ENCODE measurements at places on chromosomes 1 and 21. TPM values are rescaled to one million over a fixed set of nuclear protein-coding genes. Genes with fewer than 3 reads are reported as not detected.

KLHDC9 gene
- total RNA-seq: 2.9 TPM

LCE1E gene
- total RNA-seq: not detected

SPRTN gene
- total RNA-seq: 4.4 TPM

SLAMF9 gene
- not detected for total RNA-seq

BGLAP gene
- total RNA-seq: 1.3 TPM

GBP3 gene
- total RNA-seq: 7.6 TPM

ELAPOR1 gene
- total RNA-seq: 0.17 TPM

RIPPLY3 gene
- 0.12 TPM for total RNA-seq

C8B gene
- 422 TPM for total RNA-seq

FAM3B gene
- not detected for total RNA-seq

OR2C3 gene
- total RNA-seq: not detected

SYCP1 gene
- not detected for total RNA-seq

KRTAP10-12 gene
- not detected for total RNA-seq

CFHR5 gene
- 89.8 TPM for total RNA-seq

CNR2 gene
- 0.07 TPM for total RNA-seq

FOXD3 gene
- total RNA-seq: not detected

TSPAN2 gene
- total RNA-seq: 0.35 TPM

HES5 gene
- 0.25 TPM for total RNA-seq

SLC44A3 gene
- total RNA-seq: 7.6 TPM

CD2 gene
- total RNA-seq: 0.44 TPM

SLC6A17 gene
- not detected for total RNA-seq

SYT14 gene
- not detected for total RNA-seq

NHLH2 gene
- not detected for total RNA-seq

HAO2 gene
- total RNA-seq: 55.5 TPM

RERE gene
- 38.4 TPM for total RNA-seq

FAM110D gene
- total RNA-seq: 0.22 TPM

AMPD1 gene
- total RNA-seq: not detected

C1orf115 gene
- 45.5 TPM for total RNA-seq

NOTCH2NLA gene
- total RNA-seq: 23.7 TPM

TGFB2 gene
- total RNA-seq: 0.53 TPM

CROCC gene
- total RNA-seq: 12.7 TPM

PRKAB2 gene
- total RNA-seq: 21.4 TPM

G0S2 gene
- total RNA-seq: 714 TPM

Measured in right lobe of liver (tissue), 6 donors.